ENCODE measurements at places on chromosomes 5 and 9.
A peak's percentile ranks its signal among the peaks of the same experiment; 100 is the strongest.

GRCh38 chr9:278651-279050 is 64.0 kb downstream of the DOCK8 start:
- peak; percentile 15 for DNase-seq

GRCh38 chr9:125561509-125562148 is 145.4 kb downstream of the MAPKAP1 start:
- no peak for DNase-seq

DNA sequence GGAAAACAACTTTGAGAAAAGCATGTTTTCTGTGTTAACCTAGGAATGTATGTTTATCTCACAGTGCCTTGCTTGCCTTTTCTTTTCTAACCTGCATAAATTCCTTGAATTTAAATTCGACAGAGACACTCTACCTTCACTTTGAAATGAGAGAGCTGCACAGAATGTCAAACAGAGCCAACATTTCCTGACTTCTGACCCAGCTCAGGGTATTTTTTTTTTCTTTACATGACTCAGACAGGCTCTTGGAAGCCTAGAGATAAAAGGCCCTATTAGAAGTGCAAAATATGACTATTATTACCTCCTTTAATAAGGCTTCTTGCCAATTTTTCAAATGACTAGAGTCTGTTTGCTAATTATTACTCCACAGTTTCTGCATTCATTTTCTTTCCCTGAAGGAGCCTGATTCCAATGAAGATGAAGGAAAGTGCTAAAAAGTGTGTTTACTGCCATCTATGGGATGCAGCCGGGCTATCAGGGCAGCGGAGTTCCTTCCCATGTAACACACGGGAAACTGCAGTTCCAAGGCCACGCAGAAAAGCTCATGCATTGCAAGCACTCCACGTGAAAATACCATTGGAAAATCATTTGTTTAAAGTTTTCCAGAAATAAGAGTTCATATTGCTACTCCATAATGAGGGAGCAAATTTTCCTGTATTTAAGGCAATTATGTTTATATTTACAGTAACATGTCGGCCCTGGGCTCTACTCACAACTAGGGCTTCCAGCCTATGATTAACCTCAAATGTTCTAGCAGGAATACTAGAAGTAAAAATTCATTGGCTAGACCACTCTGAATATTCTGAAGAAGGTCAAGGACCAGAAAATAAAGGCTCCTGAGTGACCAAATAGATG is 485.6 kb downstream of the ZSWIM6 start:
- DNase-seq: peak; percentile 32

DNA sequence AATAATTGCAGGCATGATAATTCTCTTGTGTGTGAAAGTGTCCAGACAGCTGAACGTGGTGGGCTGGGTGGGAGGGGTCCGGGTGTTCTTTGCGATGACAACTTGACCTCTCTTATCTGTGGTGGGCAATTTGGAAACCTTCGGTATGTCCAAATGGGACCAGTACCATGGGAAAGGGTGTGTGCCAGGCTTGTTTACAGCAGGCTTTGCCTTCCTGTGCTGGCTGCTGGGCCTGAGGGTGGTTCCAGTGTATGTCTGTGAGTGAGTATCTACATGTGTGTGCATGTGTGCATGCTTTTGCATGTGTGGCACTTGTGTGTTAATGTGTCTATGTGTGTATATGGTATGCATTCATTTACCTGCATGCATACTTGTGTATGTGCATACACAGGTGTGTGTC is 166.4 kb downstream of the GADD45G start:
- DNase-seq: no peak

DNA sequence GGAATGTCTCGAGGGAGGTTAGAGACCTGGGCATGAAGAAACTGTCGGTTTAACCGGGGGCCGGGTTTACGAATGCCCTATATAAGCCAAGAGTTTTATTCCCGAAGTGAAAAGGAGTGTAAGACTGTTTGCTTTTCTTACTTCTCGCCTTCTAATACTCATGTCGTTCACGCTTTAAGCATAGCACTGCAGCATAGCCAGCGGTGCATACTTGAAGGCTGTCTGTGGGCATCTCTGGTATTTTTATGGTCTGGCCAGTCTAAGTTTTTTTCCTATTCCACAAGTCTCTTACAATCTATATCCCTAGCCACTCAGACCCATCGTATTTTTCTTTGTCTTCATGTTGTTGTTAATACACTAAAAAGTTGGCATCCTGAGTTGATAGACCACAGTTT is 1.2 kb downstream of the UHRF2 start:
- DNase-seq: peak; percentile 29
